ENCODE measurements at places on chromosomes 6 and 20. TPM values are rescaled to one million over a fixed set of nuclear protein-coding genes. Genes with fewer than 3 reads are reported as not detected.

DNA sequence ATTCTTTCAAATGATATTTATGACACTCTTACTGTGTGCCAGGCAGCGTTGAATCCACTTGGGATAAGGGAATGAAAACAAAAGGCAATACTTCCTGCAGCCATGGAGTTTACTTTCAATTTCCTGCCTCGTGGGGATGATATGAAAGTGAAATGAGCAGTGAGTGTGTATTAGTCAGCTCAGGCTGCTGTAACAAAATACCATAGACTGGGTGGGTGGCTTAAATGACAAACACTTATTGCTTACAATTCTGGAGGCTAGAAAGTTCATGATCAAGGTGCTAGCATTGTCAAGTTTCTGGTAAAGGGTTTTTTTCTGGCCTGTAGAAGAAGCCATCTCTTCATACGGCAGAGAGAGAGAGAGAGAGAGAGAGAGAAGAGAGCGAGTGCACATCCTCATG is 41.7 kb downstream of the TSHZ2 start:
- no peak for DNase-seq

DNA sequence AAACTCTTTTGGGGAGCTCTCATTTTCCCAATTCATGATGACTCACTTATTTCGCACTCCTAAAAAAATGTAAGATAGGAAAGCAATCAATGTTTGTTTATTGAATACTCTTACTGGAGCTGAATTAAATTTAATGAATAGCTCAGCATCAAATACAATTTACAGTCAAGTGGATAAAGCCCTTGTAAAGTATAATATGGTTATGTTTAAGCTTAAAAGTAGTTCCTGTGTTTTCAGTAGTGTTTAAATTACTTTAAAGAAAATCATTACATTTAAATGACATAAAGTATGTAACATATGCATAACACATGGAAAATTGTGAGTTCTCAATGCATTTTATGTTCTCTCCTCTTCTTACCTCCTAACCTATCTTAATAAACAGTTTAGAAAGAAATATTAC is at the start of gene OR2B3:
TSS of gene OR2B3 (minus strand) at position 101 of the 400 bp plus-strand sequence. CDS start at position 36, 65 bp downstream.
- DNase-seq: no peak

GRCh38 chr20:45612314-45612713 is 17.2 kb upstream of the WFDC10A start:
- no peak for DNase-seq

- no peak for DNase-seq
Measured at GRCh38 chr6:133377219-133377618, 136.1 kb downstream of the EYA4 start.

DNA sequence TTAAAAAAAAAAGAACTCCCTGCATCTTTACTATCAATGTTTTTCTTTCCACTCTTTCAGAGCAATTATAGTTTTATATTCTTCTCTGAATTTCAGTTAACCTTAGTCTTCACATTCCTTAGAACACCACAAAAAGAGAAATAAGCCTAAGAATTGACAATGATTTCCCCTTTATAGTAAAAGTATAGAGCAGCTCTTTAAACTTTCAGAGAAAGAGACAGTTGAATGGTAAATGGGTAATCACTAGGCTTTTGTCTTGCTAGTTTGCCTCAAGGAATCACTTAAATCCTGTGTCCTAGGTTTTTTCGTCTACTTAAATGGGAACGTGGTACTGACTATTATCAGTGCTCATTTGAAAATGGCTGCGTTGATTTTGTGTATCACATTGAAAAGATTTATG is 31.8 kb downstream of the SLX4IP start:
- DNase-seq: no peak

DNA sequence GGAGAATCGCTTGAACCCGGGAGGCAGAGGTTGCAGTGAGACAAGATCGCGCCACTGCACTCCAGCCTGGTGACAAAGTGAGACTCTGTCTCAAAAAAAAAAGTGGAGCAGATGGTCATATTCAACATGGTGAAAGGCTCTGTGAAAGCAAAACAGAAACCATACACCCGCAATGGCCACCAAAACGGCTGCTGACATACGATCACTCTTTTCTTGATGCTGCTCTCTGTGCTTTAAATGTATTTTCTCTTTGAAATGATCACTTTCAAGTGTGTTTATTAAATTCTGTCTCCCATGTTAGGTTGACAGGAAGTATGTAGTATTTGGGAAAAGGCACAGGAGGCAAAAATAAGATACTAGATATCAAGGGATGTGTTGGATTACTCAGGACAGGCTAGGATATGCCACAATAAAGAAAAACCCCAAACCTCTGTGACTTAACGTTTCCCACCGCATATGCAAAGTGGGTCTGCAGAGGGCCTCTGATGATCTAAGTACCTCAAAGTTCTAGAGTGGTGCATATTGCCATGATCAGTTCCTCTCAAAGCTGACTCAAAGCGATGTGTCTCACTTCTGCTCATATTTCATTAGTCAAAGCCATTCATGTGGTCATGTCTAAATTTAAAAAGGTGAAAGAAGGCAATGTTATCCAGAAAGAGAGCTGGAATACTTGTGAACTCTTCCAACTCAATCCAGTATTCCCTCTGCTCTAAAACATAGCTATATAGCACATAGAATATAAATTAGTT is 155.1 kb upstream of the SOX4 start:
- no peak for DNase-seq

- DNase-seq: no peak
Measured at GRCh38 chr6:110529907-110530306, 53.5 kb upstream of the SLC22A16 start.

MOCS1 gene
- 10.6 TPM for polyA plus RNA-seq

PRSS35 gene
- 43.0 TPM for polyA plus RNA-seq

DNA sequence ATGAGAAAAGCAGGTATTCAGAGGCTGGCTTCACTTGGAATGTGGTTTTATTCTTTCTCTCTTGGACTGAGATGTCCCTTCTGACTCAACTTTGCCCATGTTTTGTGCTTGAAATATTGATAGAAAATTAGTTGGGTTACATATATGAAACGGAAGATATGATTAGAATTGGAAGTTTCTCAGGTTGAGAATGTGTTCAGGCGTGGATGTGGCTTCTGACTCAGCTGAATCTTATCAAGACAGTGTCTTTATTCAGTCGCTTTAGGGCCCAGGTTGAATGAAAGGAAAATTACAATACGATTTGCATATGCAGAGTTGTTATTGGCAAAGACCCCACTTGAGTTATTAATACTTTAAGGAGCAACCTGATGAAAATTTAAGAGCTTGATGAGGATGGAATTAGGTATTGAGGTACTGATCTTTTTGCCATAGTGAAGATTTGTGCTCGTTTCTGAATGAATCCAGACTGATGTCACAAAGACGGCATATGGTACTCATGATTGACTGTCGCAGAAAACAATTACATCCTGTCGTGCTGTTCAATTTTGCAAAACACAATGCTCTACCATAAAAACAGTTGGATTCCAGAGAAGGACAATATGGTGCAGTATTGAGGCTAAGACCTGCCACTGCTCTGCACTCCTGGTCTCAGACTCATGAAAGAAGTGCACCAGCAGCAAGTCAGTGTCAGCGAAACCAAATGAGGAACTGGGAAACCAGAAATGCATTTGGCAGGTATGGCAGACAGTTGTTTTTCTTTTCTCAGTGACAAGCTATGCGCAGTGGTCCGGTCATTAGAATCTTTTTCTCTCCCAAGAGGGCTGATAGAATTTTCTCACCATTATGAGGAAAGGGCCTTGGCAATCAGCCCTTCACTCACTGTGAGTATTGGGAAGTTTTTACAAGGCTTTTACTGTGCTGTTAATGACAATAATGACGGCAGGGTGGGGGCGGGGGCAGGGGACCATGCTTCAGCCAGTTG is 158.3 kb downstream of the DOK5 start:
- DNase-seq: no peak

GABRR1 gene
- polyA plus RNA-seq: 2.8 TPM

GRCh38 chr6:100112855-100113508 is 119.0 kb upstream of the MCHR2 start:
- no peak for DNase-seq

DNA sequence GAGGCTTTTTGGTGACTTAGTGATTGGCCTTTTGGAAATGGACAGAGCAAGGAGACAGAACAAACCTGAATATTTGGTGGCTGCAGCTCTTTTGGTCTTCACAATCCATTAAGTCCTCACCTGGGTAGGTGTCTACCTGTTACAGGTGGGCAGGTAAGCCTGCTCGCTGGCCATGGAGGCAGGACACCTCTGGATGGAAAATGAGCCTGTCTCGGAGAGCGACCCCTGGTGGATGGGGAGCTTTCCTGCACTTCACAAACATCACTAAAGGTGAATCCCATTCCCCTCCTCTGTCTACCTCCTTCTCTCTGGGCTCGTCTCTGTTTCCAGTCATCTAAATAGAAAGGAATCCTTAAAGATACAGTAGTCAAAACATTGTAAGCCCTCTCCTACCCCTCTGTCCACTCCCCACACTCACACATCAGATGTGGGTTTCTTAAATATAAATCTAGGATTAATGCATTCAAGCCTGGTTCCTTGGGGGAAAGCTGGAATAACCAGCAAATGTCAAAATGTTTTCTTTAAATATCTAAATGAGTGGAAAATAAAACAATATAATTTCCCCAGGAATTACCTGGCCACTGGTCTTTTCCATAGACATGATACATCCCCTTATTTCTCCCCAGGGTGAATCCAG is 304.9 kb downstream of the CDH26 start:
- no peak for DNase-seq

DNA sequence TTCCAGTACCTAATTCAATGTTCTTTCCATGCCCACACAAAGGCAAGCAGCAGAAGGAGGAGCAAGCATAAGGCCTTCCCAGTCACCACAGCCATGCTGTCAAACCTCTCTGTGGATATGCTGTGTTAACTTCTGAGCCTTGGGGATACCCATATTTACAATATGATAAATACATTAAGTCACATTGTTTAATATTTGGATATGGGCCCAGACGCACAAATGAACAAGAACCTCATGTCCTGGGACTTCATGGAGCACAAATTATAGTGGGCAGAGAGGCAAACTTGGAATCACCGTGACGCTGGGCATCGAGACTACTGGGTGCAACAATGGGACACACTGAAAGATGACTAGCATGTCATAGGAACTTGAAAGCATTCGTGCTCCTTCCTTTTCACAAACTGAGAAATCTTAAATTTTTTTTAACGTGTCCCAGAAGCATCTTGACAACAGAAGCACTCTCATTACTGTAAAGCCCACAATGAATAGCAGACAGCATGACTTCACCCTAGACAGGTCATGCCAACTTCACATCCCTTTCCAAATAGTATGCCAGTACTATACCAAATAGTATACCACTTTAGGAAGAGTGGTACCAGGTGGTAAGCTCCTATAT is 16.0 kb downstream of the SOD2 start:
- DNase-seq: no peak

DNA sequence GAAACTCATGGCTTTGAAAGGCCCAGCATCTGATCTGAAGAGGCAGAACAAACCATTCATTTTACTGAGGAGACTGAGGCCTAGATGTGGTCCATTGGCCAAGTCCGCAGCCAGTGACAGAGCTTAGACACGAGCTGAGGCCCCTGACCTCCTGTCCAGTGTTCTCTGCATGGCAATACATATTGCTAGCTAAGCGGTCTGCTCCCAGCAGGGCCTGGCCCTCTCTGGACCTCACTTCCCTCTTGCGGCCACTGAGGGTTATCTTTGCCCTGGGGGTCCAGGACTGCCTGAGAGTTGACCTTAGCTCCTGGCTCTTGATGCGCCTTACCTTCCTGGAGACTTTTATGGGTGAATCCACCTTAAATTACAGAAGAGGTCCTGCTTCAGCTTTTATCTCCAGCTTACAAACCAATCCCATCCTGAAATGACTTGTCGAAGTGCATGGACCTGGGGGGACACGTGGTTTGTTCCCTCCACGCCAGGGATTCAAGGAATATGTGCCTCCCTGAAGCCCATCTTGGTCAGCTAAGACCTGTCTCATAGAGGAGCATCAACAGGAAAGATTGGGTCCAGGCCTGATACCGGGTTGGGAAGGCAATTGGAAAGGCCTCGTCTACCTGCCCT is 75.6 kb downstream of the CNBD2 start:
- no peak for DNase-seq

GRCh38 chr6:122904166-122904565 is 91.9 kb upstream of the CLVS2 start:
- DNase-seq: no peak

DNA sequence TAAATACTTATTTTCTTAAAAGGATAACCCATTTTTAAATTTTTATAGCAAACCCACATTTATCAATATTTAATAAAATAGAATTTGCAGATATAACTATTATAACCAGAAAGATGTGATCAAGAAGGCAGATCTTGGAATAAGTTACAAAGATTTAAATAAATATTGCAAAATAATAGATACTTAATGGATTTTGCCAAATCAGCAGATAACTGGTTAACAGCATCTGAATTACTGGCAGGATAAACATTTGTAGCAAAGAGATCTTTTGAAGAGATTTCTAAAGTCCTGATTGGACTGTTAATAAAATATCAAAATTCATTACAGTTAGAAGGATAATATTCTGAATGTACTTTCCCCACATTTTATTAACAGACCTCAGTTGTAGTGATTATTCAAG is 144.2 kb downstream of the PDSS2 start:
- no peak for DNase-seq

GRCh38 chr20:58660855-58661597 is 9.9 kb downstream of the STX16 start:
- DNase-seq: no peak

LY6G5C gene
- polyA plus RNA-seq: 3.2 TPM

PGBD1 gene
- 10.5 TPM for polyA plus RNA-seq

DNA sequence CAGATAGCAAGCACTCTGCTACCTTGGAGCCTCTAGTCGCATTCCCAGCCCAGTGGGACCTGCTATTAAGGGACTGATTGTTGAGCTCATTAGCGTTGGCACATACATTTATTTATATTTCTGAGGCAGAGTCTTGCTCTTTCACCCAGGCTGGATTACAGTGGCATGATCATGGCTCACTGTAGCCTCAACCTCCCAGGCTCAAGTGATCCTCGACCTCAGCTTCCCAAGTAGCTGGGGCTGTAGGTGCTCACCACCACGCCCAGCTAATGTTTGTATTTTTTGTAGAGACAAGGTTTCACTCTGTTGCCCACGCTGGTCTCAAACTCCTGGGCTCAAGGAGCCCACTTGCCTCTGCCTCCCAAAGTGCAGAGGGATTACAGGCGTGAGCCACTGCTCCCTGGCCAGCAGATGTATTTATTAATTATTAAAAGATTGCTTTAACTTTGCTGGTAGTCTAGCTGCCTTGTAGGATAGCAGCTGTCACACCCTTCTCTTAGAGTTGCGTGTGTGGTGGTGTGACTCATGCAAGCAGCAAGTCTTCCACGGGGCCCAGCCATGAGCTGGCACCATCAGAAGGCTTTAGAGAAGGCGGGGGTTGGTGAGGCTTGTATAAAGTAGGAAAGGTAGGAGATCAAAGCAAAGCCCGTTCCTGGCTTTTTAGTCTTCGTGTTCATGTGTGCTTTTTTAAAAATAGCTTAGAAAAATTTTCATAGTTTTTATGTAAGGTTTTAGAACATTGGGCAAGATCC is 16.5 kb downstream of the ACTR5 start:
- no peak for DNase-seq
